ENCODE measurements at places on chromosomes 12 and 14. TPM values are rescaled to one million over a fixed set of nuclear protein-coding genes. Genes with fewer than 3 reads are reported as not detected.

DNA sequence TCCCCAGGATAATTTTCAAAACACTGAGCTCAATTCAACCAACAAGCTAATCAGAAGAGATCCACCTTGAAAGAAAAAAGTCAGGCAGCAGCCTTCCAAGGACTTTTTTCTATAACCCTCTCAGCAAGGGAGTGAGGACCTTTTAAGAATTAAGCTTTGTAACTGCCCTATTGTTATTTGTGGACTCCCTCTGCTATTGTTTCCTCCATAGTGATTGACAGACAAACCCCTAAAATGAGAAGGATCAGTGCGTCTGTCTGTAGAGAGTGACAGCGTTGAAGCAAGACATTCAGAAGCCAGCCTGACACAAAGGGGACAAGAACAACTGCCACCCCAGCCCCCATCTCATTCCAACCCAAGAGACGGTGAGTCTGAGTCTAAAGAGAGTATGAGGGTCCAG, 30.3 kb upstream of the BTG1 start:
- no peak for DNase-seq

KRR1 gene
- 118 TPM for total RNA-seq

DNA sequence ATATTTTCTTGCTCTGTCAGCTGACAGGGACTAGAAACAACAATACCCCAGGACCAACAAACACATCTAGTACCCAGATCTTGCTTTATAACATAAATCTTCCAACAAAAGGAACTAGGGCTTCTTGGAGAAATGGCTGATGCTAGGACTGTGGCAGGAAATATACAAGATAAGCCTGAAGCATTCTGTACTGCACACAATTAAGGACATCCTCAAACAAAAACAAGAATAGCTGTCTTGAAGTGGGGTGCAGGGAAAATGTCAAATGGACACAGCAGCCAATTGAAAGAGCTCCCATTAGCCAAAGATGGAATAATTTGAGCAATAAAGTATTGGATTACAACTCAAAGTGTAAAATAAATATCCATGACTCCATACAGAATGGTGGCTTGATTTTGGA, 50.0 kb downstream of the LGMN start:
- no peak for DNase-seq

HOXC10 gene
- 2.8 TPM for total RNA-seq

AKAP3 gene
- 1.1 TPM for total RNA-seq

SNW1 gene
- 97.2 TPM for total RNA-seq

CLEC2A gene
- not detected for total RNA-seq

GRCh38 chr12:26704214-26704613, 128.8 kb downstream of the ITPR2 start:
- DNase-seq = no peak

DNA sequence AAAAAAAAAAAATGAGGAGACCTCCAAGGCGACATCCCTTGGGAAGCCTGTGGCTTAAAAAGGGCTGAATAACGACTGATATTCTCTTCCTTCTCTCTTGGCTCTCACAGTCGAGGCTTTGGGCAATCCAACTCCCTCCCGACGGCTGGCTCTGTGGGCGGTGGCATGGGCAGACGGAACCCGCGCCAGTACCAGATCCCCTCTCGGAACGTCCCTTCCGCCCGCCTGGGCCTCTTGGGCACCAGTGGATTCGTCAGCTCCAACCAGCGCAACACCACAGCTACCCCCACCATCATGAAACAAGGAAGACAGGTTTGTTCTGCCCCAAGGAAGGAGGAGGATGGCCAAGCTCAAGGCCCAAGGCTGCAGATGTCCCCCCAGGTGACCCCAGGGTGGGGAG, 127.8 kb downstream of the GCH1 start:
- no peak for DNase-seq
